ENCODE measurements at places on chromosomes 13 and 19.

- no peak for DNase-seq
Measured at GRCh38 chr13:23928985-23929384, 31.7 kb upstream of the C1QTNF9B start.

- DNase-seq, result no peak
Measured at GRCh38 chr19:18452386-18452785, 14.5 kb upstream of the ISYNA1 start.

DNA sequence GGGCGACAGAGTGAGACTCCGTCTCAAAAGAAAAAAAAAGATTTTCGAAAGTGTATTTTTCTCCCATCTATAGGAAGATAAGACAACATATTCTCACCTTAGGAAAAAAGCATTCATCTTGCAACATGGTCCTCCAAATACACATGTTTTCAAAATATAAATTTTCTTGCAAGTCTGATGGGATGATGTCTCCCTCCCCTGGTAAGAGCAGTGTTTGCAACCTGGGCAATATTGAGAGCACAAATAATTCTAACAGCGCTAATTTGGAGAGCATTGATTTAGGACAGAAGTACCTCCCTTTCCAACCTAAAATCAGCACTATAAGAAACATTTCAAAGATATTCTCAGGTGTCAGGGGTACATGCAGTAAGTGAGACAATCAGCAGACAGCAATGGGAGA lies 61.0 kb upstream of the SHISA2 start:
- DNase-seq, result no peak

- DNase-seq, result no peak
Measured at GRCh38 chr13:31849206-31849605, 109.9 kb downstream of the RXFP2 start.

DNA sequence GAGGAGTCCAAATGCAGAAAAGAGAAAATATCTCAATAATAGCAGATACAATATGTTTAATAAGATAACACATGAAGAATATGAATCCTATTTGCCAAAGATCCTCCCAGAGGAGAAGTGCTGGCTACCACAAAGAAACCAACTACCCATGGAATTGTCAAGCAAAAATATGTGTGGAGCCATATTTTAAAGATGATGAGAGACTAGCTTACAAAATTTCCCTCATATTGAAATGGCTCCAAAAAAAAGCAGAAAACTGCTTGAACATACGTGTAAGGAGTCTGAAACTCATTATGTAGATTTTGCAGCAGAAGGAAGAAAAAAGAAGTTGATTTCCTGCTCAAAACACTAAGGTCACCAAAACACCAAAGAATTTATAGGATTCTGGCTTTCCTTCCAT lies 94.2 kb downstream of the USP12 start:
- DNase-seq, result no peak

- no peak for DNase-seq
Measured at GRCh38 chr19:9877780-9878510, 42.8 kb downstream of the PIN1 start.

DNA sequence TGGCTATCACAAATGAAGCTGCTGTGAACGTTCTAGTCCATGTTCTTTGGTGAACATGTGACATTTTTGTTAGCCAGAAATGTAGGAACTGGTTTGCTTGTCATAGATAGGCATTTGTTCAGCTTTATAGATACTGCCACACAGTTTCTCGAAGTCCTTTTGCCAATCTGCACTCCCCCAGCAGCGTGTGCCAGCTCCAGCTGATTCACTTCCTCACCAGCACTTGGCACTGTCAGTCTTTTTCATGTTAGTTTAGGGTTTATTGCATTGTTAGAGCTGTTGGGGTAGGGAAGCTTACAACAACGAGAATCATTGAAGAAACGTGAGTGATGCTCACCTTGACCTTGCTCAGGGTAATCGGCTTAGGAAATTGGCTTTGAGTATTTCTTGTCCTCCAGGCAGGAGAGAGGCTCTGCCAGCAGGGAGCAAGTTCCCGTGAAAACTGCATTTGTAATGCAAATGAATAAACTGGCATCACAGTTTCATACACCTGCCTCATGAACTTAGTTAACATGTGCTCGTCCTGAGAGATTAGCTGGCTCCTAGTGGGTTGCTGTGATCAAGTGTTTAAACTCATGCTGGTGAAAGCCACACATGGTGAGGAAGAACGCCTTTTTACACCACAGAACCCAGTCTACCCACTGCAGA lies 83.9 kb downstream of the ING1 start:
- no peak for DNase-seq

DNA sequence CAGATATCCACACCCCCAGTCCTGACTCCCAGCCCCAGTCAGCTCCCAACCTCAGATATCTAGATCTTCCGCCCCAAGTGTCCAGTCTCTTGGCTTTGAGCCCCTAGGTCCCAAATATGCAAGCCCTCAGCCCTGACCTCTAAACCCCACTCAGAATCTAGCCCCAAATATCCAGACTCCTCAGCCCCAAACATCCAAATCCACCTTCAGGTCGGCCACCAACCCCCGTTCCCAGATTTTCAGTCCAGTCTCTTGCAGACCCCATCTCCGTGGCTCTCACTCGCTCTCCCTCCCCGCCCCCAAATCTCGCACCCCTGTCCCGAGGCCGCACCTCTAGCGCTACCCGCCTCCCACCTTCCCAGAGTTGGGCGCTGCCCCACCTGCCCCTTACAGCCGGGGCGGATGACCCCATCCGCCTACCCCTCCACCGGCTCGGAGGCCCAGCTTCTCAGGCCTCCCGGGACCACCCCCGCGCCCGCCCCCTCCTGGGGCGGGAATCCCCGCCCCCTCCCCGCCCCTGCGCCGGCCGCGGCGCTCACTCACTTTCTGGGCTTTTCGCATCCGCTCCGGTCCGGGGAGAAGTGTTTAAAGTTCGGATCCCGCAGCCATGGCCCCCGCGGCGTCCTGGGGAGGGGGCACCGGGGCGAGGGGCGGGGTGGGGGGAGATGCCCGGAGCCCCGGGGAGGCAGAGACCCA lies 604 bp downstream of the ERFL start:
- DNase-seq, result no peak

DNA sequence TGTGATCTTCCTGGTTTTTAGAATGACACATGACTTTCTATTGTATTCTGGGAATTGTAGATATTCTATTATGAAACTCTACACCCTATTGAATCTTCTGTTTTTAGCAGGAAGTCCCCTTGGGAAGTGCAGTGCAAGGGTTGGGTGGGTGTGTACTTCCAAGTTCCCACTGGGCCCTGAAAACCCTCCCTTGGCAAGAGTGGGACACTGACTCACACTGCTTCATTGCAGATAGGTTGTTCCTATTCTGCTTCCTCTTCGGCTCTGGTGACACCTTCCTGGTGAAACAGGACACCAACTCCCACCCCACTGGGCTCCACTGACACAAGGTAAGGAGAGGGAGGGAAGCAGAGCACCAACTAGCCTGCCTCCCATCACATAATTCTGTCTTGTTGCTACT lies 121.8 kb downstream of the KCTD12 start:
- DNase-seq, result no peak
